ENCODE measurements at places on chromosomes 11 and 22.

DNA sequence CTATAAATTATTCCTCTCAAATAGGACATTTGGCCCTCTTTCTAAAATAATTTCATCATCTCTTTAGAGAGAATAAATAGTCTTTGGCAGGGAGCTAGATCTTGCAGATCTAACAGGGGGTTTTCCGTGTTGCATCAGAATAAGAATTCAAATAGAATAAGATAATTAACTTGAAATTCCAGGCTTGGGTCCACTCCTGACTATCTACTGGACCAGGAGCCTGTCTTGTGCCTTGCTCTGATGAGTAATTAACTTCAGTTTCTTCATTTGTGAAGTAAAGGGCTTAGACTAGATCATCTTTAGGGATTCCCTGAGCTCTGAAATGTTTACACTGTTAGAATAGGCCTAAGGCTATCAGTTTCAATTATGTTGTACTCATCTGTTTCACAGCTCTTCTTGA, 23.5 kb upstream of the TMEM123 start:
- DNase-seq = no peak

GRCh38 chr11:12743834-12744449, 69.7 kb downstream of the TEAD1 start:
- DNase-seq = no peak

DNA sequence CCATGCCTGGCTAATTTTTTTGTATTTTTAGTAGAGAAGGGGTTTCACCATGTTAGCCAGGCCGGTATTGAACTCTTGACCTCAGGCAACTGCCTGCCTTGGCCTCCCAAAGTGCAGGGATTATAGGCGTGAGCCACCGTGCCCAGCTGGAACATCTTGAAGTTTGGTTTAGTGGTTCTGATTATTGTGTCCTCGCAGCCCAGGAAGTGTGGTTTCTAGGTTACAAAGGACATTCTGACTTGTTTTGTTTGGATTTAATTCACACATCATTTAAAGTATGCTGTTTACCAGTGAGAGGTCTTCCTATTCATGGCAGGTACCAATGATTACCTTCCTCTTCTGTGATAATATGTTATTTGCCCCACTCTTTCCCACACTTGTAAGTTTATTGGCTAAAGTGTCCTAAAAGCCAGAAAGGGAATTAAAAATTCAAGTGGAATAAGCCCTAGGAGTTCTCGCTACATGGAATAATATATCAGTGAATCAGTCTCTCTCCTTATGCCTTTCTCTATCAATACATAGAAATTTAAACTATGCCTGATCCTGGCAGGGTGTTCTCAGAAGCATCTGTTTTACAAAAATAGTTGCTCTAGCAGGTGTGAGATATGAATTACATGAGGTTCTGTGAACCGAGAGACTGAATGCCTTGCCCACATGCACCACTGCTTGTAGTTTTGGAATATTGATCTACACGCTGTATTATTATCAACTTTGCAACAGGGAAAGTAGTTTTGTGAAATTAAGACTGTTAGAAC, 263.1 kb downstream of the DDX10 start:
- DNase-seq = no peak

GRCh38 chr11:69257838-69258658, 35.9 kb upstream of the MYEOV start:
- DNase-seq = no peak

DNA sequence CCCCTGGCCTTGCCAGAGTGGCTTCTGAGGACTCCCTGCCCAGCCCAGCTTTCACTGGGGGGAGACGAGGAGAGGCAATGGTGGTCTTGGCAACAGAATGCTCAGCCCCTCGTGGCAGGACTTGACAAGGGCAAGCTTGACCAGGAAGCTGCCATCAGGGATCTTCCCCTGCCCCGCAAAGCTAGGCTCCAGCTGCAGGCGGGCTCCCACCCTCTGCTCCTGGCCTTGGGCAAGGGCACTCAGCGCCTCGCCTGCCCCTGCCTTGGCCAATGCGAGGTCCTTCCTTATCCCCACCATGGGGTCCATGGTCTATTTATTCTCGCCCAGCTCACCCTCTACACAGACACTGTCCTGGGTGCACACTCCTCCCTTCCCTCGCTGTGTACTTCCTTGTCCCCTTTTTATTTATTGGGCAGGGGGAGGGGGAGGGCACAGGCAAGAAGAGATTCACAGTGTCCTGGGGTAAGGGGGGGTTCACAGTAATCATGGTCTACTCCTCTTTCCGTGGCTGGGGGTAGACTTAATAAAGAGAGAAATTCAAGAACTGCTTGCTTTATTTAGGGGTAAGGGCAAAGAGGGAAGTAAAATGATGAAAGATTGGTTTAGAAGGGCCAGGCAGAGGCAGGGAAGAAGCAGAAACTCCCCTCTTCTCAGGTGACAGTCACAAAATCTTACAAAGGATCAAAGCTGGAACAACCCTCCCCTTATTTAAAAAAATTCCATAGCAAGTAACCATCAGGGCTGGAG, 1.6 kb downstream of the GPHA2 start:
- DNase-seq = no peak

GRCh38 chr22:16960220-16960883, 47.7 kb downstream of the GAB4 start:
- no peak for DNase-seq

DNA sequence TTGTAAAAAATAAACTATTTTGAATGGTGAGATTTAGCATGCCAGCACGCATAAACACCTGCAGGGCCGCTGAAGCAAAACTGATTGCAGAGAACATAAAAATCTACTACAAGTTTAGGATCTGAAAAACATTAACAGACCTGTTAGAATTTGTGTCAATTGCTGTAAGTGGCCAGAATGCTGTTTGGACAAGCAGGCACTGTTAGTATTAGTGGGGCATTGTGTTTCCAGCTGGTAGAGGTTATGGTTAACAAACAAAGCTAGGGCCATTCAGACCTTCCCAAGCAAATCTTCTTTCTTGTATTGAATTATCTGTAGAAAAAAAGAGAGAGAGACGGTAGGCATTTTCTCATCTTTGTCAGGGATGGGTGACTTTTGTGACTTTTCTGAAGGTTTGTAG, 57.6 kb upstream of the OLFML1 start:
- no peak for DNase-seq

DNA sequence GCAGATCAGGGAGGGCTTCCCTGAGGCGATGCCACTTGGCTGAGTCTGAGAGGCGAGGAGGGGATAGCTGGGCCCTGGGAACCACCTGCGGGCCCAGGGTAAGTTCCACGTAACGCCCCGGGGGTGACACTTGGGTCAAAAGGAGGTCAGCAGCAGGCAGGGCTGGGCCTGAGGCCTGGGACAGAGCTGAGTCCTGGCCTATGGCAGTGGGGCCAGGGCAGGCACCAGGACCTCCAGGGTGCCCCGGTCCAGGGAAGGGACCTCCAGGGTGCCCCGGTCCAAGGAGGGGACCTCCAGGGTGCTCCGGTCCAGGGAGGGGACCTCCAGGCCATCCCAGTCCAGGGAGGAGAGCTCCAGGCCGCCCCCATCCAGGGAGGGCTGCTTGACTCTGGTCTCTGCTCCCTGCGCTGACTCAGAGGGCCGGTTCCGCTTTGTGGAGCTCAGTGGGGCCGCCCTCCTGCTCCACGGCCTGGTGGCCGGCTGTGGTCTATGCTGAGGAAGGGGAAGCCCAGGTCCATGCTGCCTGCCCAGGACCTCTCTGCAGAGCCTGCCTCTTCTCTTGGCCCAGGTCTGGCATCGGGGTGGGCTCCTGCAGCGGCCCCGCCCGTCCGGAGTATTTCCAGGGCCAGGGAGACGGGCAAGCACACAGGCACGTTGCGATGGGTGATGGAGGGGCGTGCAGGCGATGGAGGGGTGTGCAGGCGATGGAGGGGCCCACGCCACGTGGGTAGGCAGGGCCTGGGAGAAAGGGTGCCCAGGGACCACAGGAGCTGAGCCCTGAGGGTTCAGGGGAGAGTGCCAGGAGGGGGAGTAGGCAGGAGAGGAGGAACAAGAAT, 19.5 kb upstream of the WNT7B start:
- DNase-seq = no peak

DNA sequence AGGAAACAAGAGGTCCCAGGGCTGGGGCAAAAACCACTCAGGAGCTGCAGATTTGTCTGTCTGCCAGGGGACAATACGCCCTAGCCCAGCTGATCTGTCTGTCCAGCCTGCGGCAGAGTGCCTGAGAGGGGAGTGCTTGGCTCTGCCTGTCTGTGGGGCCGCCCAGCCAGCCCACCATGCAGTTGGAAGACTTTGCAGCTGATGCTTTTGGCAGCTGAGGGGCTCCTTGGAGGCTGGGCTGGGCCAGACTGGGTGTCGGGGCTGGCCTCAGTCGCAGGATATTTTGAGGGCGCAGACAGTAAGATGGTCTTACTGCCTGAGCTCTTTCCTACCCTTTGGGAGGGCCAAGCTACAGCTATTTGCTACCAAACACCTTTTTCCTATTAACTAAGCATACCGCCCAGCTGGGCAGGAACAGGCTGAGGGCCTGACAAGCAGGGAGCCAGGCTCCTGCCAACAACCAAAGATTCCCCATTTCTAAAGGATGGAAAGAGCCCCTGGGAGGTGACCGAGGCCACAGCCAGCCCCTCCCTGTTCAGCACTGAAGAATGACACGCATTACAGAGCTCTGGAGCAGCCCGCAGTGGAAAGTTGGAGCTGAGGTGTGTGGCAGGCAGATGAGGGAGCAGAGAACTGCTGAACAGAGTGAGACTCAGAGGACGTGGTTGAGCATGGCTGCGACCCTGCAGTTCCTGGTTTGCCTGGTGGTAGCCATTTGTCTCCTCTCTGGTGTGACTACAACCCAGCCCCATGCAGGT, at the start of gene FAM180B:
FAM180B (plus strand) TSS at position 581 of the 758 bp plus-strand sequence; CDS start at position 672, 91 bp downstream.
- DNase-seq = no peak

DNA sequence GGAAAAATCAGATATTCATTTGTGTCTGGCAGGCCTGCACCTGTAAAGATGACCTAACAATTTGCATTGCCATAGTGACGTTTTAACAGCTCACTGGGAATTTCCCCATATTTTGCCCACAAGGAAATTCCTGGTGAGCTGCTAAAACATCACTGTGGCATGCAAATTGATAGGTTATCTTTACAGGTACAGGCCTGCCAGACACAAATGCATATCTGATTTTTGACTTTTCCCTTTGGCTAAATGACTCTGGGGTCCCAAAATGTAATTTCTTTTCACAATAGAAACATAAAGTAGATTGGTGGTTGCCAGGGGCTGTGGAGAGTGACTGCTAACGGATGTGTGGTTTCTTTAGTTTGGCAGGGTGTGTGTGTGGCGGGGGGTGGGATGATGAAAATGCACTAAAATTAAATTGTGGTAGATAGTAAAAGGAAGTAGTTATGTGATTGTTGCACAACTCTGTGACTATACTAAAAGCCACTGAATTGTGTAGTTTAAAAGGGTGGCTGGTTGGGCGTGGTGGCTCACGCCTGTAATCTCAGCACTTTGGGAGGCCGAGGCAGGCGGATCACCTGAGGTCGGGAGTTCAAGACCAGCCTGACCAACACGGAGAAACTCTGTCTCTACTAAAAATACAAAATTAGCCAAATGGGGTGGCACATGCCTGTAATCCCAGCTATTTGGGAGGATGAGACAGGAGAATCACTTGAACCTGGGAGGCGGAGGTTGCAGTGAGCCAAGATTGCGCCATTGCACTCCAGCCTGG, 18.5 kb upstream of the FEZ1 start:
- DNase-seq = peak; percentile 43

- no peak for DNase-seq
These were observed 647 bp downstream of the SWAP70 start for GRCh38 chr11:9664276-9665171.

DNA sequence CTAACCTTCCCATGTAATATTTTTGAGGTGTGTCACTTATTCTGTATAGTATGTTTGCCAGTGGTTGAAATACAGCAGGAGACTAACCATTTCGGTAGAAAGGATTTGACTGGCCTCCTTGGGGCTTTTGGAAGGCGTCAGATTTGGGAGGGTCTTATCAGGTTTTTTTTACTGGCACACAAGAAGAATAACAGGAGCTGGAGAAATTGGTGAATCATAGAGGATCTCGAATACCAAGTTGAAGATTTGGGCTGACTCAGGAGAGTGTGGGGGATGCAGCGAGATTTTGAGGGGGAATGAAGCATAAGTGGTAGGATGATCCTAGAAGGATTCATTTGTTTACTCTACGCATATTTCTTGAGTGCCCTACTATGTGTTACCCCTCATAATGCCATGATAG, 200.5 kb downstream of the DDX10 start:
- no peak for DNase-seq

DNA sequence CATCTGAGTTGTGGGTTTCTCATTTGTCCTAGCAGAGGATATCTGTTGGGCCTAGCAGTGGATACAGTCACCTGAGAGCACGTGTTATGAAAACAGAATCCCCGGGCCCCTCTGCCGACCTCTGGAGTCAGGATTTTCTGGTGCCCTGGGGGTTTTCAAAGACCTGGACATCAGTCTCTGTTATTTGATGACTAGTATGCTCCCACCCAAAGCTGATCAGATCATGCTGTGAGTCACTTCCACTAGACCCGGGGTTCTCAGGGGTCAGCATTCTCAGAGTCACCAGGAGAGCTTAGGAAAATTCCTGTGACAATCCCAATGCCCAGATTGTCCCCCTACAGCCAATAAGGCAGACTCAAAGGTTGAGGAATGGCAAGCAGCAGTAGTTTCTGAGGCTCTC, 38.7 kb downstream of the KCNJ1 start:
- no peak for DNase-seq
